CD4-positive, alpha-beta T cell (primary cell): ENCODE measurements at places on chromosomes 5 and 9.
A peak's percentile ranks its signal among the peaks of the same experiment; 100 is the strongest.

- H3K36me3 ChIP-seq: no peaks in the 10 kb centered on the region
- no peak for DNase-seq
- no peak overlapping the region for H3K27ac ChIP-seq
- no peak overlapping the region for H3K4me3 ChIP-seq
- no peaks in the 10 kb centered on the region for H3K4me1 ChIP-seq
Measured at GRCh38 chr9:28792716-28793115, 1219.4 kb upstream of the C9orf72 start.

GRCh38 chr9:89474939-89475338, 23.0 kb downstream of the SEMA4D start:
- no peaks in the 10 kb centered on the region for H3K27me3 ChIP-seq
- peak overlapping the region; percentile 73 for H3K27ac ChIP-seq
- H3K4me3 ChIP-seq: no peak overlapping the region

DNA sequence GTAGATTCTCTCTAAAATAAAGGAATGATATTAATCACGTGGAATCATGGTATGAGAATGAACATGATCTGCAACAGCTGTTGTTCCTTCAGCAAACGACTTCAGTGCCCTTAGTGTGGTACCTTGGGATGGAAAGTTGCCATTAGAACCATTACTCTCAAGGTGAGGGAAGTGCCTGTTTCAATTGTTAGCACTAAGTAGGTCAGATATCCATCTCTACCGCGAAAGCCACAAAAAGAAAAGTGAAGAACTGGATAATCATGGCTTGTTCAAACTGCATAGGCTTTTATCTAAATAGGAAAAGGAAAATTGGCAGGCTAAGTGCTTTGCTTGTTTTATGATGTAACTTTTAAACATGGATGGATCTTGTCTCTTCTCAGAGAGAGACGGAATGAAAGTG, 380.7 kb downstream of the MRPS30 start:
- no peaks in the 10 kb centered on the region for H3K27me3 ChIP-seq
- no peak overlapping the region for H3K4me3 ChIP-seq
- H3K4me1 ChIP-seq: no peaks in the 10 kb centered on the region
- no peak for DNase-seq
- no peak overlapping the region for H3K27ac ChIP-seq

- no peak for DNase-seq
- peak overlapping the region; percentile 29 for H3K4me3 ChIP-seq
- H3K27me3 ChIP-seq: peaks cover 20% of the 10 kb centered on the region
Measured at GRCh38 chr9:87336914-87337333, 160.7 kb upstream of the DAPK1 start.

DNA sequence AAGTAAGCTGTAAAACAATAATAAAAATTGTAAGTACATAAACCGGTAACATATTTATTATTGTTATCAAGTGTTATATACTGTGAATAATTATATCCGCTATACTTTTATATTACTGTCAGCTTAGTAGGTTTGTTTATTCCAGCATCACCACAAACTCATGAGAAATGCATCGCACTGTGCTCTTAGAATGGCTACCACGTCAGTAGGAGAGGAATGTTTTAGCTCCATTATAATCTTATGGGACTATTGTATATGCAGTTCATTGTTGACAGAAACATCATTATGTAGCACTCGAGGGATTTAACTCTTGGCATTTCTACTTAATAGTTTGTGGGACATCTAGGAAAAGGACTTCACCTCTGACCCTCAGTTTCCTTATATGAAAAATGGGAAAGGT, 16.4 kb downstream of the SLC12A2 start:
- H3K36me3 ChIP-seq: no peaks in the 10 kb centered on the region
- H3K4me1 ChIP-seq: no peaks in the 10 kb centered on the region
- no peak overlapping the region for H3K4me3 ChIP-seq
- no peaks in the 10 kb centered on the region for H3K27me3 ChIP-seq

DNA sequence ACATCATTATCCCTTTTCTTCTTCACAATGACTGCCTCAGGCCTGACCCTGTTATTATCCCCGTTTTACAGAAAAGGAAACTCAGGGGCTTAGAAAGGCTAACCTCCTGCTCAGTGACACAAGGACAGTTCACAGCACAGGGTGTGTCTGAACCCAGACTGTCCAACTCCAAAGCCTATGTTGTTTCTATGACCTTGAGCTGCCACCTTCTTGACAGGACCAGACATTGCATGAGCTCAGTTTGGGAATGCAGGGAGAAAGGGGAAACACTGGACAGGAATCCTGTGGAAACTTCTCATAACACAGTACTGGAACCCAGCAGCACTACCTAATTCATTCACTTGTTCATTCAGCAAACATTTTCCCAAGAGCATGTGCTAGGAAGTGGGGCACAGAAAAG, 472.8 kb downstream of the CDK5RAP2 start:
- H3K27me3 ChIP-seq: peaks cover 2% of the 10 kb centered on the region
- H3K36me3 ChIP-seq: no peaks in the 10 kb centered on the region
- no peak overlapping the region for H3K27ac ChIP-seq
- no peak for DNase-seq
- H3K4me3 ChIP-seq: no peak overlapping the region
